Skin of body (tissue), 3 donors: ENCODE measurements at places on chromosomes 16 and 17. TPM values are rescaled to one million over a fixed set of nuclear protein-coding genes. Genes with fewer than 3 reads are reported as not detected.

C16orf46 gene
- 0.69 TPM for total RNA-seq

USP36 gene
- total RNA-seq, result 43.3 TPM

GJC1 gene
- 19.9 TPM for total RNA-seq

FOXJ1 gene
- total RNA-seq, result 0.30 TPM

HS3ST4 gene
- 0.10 TPM for total RNA-seq

HAP1 gene
- 0.49 TPM for total RNA-seq

SLC5A10 gene
- total RNA-seq, result 0.20 TPM

KCNJ12 gene
- total RNA-seq, result 3.1 TPM

TP53TG3E gene
- total RNA-seq, result not detected

SLC16A6 gene
- total RNA-seq, result 2.5 TPM

TERF2IP gene
- 50.1 TPM for total RNA-seq

NEUROD2 gene
- total RNA-seq, result not detected

CHAD gene
- 0.49 TPM for total RNA-seq

FOXN1 gene
- total RNA-seq, result 3.0 TPM

CUEDC1 gene
- total RNA-seq, result 7.6 TPM

INCA1 gene
- total RNA-seq, result 0.20 TPM

MC1R gene
- 2.2 TPM for total RNA-seq

MT4 gene
- 76.2 TPM for total RNA-seq

MAP2K4 gene
- 41.6 TPM for total RNA-seq

GNG13 gene
- not detected for total RNA-seq

TEX19 gene
- total RNA-seq, result not detected

SOCS3 gene
- total RNA-seq, result 23.7 TPM

FMNL1 gene
- 8.3 TPM for total RNA-seq
